Activated T-cell treated with anti-CD3 and anti-CD28 coated beads, Interleukin-2, amount 50 U/mL, for 48 hours (primary cell): ENCODE measurements at places on chromosomes 12 and 14.

DNA sequence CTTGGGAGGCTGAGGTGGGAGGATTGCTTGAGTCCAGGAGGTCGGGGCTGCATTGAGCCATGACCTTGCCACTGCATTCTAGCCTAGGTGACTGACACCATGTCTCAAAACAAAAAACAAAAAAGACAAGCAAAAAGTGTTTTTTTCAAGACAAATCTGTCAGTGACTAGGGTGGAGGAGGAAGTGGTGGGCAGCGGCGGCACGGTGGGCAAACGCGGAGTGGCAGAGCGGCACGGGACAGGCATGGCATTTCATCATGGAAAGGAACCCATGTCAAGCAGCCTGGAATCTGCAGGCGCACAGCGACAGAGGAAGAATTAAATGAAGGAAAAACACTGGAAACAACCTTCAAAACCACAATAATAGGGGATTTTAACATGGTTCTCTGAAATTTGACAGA, 4.0 kb upstream of the BTBD6 start:
- no peak for DNase-seq

DNA sequence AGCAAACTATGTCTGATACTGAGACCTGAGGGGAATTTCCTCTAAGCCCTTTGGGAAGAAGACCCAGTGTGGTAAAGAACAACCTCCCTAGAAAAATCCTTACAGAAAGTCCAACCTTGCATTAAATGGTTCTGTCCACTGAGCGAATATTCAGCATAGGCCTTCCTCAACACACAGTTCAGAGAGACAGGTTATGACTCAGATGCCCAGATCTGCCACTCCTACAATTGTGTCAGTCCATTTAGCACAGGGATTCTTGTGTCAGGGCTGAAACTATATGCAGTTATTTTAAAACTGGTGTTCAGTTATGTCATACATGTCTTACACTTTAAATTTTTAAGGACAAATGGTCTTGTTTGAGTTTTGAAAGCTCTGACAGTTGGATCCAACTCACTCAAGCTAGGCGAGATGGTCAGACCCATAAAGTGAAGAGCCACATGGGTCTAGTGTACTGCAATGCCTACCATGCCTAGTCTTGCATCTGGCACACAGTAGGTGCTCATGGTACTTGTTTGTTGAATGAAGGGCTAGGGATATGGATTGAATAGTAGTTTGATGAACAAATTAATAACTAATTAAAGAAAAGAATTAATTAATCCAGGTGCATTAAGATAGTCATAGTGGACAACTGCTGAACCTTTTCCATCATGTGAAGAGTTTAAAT, 207.5 kb upstream of the PWP1 start:
- DNase-seq = no peak

DNA sequence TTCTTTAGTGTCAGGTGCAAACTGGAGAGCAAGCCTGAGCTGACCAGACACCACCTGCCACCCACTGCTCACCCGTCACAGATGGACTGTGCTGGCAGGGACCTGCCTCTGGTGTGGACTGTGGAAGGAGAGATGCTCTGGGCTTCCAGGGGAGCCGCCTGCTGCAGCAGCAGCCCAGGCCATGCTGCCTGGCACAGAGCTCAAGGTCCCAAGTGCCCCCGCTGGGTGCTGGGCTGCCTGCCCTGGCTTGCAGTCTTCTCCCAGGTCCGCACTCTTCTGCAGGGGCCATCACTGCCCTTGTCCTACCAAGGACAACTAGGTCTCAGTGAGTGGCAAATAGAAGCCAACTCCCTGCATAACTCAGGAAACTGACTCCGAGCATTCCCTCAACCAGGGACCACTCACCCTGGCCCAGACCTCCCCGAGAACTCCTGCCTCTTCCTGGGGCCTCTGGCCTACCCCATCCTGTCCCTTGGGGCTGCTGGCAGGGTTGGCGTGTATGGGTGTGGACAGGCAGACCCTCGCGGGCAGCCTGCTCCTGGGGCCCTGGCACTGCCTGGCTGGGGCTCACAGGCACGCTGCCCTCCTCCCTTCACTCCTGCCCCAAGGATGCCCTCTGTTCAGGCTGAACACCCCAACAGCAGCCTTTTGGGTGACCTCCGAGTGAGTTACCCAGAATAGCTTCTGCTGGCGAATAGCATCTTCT, 9.3 kb downstream of the AMN start:
- no peak for DNase-seq

GRCh38 chr14:59334253-59334652, 130.9 kb downstream of the GPR135 start:
- no peak for DNase-seq

DNA sequence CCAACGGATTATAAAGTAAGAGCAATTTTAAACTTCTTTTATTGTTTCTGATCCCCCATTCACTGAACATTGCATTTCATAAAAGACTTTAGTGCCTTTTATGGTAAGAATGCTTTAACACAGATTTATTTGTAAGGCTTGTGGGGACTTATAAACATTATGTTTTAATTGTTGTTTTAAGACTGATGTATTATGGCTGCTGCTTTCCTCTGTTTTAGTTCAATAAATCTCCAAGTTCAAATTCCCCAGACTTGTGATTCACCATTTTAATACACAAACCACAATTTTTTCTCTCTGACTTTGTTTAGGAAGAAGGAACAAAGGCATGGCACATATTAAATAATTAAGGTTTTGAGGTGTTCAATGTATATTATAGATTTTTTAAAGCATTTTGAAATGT, 753.3 kb downstream of the SLC6A15 start:
- DNase-seq = no peak

GRCh38 chr14:104925855-104926609, 1.4 kb downstream of the PLD4 start:
- DNase-seq = no peak

DNA sequence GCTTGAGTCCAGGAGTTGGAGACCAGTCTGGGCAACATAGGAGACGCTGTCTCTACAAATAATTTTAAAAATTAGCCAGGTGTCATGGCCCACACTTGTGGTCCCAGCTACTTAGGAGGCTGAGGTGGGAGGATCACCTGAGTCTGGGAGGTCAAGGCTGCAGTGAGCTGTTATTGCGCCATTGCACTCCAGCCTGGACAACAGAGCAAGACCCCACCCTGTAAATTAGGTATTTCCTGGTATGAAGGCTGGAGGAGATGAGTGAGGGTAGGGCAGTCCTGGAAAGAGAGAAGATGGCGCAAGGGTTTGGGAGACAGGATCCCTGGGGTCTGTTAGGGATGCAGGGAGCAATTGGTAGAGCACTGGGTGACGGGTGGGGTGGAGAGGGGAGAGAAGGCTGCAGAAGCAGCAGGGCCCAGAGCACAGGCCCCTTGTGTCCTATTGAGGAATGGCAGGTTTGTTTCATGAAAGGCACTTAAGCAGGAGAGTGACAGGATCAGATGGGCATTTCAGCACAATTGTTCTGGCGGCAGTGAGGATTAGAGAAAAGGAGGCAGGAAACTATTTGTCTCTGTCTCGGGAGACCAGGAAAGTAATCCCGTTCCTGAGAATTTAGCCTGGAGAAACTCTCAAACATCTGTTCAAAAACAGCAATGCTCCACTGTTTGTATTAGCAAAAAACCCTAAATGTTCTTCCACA, 47.2 kb upstream of the KTN1 start:
- DNase-seq = no peak

DNA sequence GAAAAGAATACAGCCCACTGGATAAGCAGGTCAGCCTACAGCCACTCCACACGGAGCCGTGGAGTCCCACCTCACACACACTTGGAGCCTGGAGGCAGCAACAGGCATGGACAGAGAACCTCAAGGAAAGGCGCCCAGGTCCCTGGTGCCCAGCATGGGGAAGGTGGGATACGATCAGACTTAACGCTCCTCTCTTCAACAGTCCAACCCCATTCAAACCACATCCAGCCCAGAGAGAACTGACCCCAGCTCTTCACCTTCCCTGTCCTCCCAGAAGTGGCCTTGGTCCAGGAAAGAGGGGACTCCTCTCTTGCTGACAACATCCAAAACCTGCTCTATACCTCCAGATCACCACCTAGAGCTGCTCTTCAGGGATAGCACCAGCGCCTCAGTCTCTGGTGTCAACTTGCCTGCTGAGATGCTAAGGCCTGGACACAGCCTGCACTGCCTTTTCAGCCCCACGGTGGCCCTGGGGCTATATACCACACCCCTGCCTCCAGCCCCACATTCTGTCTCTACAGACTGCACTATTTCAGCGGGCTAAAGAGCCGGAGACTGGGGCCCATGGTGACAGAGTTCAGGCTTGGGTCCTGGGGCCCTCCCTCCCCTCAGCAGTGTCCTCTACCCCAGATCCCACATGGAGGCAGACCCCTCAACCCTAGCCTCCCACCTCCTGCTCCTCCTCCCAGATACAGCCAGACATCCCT, 7.0 kb downstream of the ADCY6 start:
- no peak for DNase-seq

- no peak for DNase-seq
Measured at GRCh38 chr14:71725922-71726579, 206.2 kb upstream of the RGS6 start.

DNA sequence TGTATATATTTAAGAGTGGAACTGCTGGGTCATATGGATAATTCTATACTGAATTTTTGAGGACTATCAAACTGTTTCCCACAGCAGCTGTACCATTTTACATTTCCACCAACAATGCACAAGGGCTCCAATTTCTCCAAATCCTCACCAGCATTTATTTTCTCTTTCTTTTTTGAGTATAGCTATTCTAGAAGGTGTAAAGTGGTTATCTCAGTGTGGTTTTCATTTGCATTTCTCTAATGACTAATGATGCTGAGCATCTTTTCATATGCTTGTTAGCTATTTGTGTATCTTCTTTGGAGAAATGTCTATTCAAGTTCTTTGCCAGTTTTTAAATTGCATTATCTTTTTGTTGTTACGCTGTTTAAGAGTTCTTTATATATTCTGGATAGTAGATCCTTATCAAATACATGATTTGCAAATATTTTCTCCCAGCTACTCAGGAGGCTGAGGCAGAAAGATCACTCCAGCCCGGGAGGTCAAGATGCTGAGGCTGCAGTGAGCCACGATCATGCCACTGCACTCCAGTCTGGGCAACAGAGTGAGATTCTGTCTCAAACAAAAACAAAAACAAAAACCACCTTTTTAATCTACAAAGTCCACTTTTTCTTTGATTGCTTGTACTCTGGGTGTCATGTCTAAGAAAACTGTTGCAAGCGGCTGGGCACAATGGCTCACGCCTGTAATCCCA, 32.8 kb downstream of the GTF2A1 start:
- no peak for DNase-seq

DNA sequence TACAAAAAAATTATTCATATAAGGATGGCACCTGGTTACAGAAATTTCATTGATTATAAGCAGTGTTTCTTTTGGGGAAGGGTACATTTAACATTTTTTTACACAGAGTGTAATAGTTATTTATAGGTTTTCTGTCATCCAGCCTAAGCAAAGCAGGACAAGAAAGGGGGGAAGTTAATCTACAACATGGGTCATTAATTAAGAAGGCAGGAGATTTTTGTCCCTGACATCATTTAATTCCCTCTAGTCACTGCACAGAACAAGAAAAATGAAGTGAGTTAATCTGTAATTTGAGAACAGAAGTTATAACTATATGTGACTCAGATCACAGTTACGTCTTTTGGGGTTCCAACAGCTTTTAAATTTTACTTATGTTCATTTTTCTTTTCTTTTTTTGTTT, 173.4 kb downstream of the PTPRO start:
- DNase-seq = no peak

DNA sequence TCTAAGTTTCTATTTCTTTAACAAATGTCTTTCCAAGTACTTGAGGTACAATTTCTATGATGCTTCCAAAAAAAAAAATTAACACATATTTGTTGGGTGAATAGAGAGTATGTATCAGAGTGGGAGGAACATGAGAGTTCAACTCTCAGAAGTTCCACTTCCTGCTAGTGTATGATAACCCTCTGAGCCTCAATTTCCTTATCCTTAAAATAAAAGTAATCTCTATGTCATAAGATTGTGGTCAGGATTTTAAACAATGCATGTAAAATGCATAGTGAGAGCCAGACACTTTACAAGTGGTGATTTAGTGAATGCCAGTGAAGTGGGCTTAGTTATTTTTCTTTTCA, 270.3 kb upstream of the AMIGO2 start:
- DNase-seq = no peak

GRCh38 chr12:20372326-20373096, 4.2 kb downstream of the PDE3A start:
- DNase-seq = no peak

GRCh38 chr12:107448198-107448597, 237.4 kb upstream of the PWP1 start:
- DNase-seq = no peak

- DNase-seq = no peak
Measured at GRCh38 chr14:54609576-54609975, 42.6 kb downstream of the SAMD4A start.

DNA sequence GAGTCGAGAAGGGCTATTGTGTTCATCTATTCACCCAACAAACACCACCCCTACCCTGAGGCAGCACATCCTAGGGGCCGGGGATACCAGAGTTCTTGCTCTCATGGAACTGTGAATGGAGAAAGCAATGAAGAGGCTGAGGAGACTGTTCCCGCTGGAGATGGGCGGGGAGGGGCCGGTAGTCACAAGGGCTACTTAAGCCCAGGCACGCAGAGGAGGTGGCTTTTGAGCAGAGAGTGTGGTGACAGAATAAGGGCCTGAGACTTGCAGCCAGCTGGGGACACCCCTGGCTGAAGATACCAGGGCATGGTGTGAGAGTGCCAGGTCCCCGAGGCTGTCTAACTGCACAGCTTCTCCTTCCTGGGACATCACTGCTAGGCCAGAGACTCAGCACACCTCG, 114.1 kb upstream of the EVL start:
- no peak for DNase-seq

- no peak for DNase-seq
Measured at GRCh38 chr14:39243831-39244230, 10.1 kb downstream of the MIA2 start.

DNA sequence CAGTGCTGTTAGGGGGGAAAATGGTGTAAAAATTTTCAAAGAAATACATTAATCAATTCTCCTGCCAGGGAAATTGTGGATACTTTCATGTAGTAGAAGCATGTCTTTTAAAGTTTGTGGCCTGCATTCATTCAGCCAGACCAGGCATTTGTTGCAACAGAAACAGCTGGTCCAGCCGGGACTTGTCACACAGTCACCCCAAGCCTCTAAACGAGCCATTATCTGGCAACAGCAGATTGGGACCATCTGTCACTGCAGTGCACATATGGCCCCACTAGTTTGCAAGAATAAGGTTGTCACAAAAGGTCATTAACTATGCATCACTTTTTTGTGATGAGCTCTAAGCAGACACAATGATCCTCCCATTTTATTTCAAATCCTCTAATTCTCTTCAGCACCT, 193.9 kb downstream of the PHLDA1 start:
- no peak for DNase-seq

DNA sequence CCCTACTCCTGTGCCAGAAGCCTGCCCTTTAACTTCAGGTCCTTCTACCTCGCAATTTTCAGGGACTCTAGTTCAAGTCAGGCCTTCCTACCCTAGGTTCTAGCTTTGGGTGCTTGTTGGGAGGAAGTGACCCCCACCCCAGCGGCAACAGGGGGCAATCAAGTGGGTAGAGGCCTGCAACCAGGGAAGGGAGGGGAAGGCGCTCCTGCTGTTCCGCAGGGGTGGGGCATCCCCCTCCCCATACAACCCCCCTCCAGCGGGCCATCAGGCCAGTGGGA, 204 bp upstream of the PRPH start:
- no peak for DNase-seq

- no peak for DNase-seq
Measured at GRCh38 chr12:66423266-66423665, 121.0 kb downstream of the HELB start.
